ENCODE measurements at places on chromosomes 5 and 9.

GRCh38 chr9:37325778-37326177, 96.7 kb upstream of the GRHPR start:
- no peak for DNase-seq

- no peak for DNase-seq
Measured at GRCh38 chr5:14056039-14056438, 87.1 kb upstream of the TRIO start.

- DNase-seq, result no peak
Measured at GRCh38 chr5:172862165-172862801, 28.2 kb downstream of the ERGIC1 start.

GRCh38 chr5:96597438-96598020, 64.6 kb upstream of the CAST start:
- no peak for DNase-seq

- no peak for DNase-seq
Measured at GRCh38 chr5:122421374-122422079, 109.5 kb downstream of the SNCAIP start.

DNA sequence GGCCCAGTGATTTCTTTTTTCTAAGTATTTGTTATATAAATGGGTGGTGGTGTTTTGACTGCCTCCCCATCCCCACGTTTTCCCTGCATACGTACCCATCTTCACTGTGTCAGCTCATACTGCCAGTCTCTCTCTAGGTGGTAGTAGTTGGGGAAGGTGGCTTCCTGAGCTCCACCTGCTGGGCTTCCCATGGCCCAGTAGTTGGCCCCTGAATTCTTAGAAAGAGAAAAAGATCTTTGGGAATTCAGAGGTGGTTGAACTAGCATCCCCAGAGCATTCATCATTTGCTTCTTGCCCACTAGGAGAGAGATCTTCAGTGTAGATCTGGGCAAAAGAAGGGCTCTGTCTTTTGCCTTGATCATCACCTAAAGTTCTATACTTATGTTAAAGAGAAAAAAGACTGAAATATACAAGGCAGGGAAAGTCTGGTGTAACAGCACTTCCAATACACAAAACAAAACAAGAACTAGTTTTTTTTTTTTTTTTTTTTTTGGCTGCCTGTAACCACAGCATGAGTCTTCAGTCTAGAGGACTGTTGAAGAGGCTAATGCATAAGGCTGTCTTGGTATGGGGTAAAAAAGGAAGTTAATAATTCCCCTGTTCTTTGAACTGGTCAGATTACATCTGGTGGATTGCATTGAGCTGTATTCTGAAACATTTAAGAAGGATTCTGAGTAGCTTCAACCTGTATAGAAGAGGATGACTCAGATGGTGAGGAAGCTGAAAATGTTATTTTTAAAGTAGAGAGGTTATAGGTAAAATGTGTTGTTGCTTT, 128.7 kb downstream of the ATG10 start:
- no peak for DNase-seq

DNA sequence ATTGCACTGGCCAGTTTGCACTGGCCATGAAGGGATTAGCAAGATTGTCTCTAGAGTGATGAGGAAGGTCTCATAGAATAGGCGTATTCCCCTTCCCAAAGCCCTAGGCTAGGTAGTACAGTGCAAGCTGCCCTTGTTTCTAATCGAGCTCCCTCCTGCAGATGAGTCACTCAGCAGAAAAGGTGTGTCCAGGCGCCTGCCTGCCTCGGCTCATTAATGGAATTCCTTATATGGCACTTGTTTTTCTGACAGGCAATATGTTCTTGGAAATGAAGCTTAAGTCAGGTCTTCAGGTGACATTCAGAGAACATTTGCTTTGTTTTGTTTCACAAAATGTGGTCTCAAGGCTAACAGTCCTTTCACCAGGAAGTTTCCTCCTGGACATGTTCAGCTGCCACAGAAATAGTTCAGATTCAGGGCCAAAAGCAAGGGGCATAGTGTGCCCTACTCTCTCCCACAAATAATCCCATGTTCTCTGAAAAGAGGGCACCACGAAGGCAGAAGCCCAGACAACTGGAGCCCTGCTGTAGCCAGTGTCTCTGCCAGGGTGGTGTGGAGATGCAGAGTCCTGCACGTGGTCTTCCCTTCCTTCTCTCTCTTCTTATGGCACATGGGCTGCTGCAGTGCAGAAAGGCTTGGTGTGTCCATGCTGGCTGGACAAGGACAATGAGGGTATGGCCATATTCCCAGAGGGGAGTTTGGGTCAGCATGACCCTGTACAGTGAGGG, 281.1 kb upstream of the MAP3K1 start:
- DNase-seq, result no peak

DNA sequence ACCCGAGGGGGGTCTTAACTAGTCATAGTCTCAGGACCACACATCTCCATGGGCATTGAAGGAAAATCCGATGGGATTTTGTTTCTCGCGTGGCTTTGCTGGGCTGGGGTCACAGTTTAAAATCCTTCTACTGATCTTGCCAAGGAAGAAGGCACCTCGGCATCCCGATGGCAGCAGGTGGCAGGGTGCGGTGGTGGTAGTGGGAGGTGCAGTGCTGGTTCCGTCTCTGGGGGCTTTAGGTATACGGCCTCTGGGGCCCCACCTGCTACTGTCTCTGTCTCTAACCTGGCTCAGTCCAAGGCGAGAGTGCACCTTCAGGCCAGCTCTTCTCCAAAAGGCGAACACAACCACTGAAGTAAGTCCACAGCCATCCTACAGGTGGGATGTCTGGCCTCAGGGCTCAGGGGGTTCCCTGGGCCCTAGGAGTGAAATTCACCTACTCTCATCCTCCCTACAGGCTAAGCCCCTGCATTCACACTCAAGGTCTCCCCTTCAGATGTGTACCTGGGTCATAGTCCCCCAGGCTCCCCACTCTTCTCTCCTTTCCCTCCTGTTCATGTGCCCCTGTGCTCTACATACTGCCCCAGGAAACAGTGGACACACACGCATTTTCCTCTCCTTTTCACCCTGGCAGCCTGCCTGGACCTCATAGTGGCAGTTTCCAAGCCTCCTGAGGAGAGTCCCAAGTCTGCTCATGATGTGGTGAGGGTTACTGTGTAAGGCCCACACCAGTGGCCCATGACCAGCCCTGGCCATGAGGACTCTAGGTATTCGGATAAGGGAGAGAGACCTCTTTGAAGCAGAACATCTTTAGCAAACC, 736 bp upstream of the FCN2 start:
- no peak for DNase-seq

- no peak for DNase-seq
Measured at GRCh38 chr9:93636172-93636661, 59.8 kb downstream of the PHF2 start.

DNA sequence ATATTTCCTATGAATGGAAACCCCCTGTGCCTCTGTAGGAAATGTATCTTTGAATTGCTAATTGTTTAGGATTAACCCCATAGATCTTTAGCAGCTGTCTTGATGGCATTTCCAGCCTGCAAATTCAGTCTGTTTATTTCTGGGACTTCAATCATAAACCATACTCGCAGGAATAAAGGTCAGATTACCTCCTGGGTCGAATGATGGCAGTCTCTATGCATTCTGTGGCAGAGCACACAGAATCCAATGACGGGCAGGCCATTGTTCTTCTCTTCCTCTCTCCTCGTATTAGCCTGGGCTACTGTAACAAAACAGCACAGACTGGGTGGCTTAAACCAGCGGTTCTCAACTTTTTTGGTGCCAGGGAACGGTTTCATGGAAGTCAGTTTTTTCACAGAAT, 199.9 kb downstream of the PCSK5 start:
- no peak for DNase-seq

Measured in right forelimb (tissue), 1 donor.